ENCODE measurements at places on chromosomes 1 and 21.

DNA sequence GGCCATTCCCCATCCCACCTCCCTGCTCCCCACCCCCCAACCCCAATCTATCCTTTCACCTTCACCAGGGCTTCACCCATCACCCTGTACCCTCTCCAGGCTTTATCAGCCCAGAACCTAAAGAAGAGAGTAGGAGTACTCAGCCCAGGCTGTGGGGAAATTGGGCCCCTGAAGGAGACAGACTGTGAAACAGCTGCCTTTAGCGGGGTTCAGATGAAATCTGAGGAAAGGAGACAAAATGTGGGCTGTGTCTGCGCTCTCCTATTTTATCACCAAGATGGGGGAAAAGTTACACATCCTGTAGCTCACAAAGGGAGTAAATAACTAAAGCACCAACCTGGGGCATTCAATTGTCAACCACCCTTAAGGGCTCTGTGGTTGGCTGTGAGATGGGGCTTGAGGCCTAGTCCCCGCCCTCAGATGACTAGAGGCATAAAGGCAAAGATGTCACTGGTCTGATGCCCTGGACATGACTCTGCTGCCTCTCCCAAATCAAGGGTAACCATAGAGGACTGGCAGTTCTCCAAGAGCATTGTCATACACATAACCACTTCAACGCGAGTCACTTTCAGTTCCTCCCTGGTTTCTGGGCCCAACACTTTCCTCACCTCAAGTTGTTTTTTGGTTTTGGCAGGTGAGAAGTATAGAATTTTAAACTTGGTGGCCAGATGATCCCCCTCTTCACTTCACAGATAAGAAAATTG, 30.0 kb downstream of the SLC27A3 start:
- peak; percentile 79 for DNase-seq

DNA sequence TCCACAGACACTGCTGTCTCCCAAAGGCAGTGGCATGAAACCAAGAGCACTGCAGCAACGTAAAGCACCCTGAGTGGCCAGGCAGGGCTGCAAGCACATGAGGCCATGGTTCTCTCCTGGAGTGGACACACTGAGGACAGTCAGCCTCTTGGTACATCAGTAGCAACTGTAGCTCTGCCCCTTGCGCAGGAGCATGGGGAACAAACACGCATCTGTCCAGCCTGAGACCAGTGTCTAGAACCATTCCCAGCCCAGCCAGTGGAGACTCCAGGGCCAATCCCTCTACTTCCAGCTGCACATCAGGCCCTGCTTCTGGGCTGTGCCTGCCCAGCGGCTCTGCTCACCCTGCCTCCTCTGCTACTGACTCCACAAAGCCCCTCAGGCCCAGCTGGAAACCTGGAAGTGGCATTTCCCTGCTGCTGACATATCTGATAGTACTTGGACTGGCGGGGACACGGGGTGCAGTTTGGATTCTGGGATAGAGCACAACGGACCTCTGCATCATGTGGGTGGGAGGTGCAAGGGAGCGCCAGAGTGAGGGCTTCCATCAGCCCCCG, 49.0 kb downstream of the TOR1AIP2 start:
- DNase-seq = no peak

DNA sequence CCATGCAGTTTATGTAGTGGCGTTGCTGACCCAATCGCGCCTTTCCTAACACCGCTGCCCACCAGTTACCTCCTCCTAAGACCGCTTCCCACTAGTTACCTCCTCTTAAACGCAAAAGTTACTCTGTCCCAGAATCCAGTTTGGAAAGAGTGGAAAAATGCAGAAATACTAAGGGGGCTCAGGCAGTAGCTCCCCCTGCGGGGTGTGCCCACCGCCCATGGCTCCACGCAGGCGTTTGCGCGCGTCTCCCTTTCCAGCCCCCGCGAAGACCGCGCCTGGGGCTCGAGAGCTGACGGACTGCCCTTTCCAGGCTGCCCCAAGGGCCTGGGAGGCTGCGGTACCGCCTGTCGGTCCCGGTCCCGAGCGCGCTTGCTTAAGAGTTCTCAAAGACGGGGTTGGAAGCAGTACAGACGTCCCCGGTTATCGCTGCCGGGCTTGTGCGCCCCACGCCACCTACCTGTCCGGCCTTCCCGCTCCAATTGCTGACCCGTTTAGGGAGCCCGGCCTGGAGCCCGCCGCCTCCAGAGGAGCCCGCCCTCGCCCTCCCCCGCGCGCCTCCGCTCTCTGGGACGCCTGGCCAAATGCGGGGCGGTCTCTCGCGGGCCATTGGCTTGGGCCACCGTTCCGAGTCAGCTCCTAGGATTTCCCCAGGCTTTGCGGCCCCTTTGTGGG, 414.1 kb upstream of the ESRRG start:
- no peak for DNase-seq

GRCh38 chr1:9723926-9724325, 72.4 kb downstream of the PIK3CD start:
- DNase-seq = no peak

DNA sequence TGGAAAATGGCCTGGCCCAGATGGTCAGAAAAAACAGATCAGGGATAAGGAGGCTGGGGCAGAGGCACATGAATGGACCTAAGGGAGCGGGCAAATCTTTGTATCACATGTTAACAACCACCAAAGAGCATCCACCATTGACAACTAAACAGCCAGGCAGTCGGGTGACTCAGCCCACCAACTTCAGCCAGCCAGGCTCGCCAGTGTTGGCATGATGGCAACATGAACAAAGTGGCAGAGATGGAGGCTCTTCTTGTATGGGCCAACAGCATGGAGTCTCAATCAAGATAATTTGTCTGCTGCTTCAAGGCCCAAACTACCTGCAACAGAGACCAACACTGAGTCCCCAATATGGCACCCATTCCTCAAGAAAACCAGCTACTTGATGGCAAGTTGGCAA, 16.5 kb upstream of the KIAA1614 start:
- no peak for DNase-seq

DNA sequence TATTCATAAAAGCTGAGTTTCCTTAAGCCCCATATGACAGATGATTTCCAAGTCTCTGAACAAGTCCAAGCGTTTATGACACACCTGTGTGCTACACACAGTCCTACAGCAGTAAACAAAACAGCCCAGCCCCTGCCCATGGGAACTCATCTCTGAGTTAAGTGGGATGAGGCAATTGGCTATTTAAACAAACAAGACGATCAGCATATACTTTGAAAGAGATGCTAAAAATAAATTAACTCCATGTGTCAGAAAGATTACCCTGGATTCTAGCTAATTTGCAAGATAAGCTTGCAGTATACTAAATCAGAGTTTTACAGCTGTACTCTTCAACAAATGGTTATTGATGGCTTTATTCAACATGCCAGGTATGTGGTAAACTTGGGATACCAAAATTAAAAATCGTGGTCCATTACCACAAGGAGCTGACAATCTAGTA, 7.0 kb downstream of the PSMG1 start:
- no peak for DNase-seq

Data from activated effector memory CD4-positive, alpha-beta T cell treated with anti-CD3 and anti-CD28 coated beads, Interleukin-2, amount 50 U/mL, for 16 hours (primary cell).